ENCODE measurements at places on chromosomes 4 and X.

- DNase-seq = no peak
Observed at GRCh38 chrX:152926279-152926678, 28.4 kb downstream of the ZNF185 start.

DNA sequence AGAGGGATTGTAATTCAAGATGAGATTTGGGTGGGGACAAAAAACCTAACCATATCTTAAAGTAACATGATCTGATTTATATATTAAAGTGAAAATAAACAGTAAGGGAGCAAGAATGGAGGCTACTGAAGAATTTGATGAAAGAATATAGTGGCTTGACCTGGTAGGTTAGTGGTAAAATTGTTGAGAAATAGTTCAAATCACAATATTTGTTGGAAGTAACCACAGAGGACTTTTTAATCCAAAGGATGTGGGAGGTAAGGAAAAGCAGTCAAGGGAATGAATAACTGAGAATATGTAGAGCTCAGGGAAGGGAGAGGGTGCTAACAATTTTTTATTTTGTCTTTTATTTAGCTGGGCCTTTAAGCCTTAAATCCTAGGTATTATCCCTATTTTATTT lies 139.8 kb upstream of the HS3ST1 start:
- no peak for DNase-seq

DNA sequence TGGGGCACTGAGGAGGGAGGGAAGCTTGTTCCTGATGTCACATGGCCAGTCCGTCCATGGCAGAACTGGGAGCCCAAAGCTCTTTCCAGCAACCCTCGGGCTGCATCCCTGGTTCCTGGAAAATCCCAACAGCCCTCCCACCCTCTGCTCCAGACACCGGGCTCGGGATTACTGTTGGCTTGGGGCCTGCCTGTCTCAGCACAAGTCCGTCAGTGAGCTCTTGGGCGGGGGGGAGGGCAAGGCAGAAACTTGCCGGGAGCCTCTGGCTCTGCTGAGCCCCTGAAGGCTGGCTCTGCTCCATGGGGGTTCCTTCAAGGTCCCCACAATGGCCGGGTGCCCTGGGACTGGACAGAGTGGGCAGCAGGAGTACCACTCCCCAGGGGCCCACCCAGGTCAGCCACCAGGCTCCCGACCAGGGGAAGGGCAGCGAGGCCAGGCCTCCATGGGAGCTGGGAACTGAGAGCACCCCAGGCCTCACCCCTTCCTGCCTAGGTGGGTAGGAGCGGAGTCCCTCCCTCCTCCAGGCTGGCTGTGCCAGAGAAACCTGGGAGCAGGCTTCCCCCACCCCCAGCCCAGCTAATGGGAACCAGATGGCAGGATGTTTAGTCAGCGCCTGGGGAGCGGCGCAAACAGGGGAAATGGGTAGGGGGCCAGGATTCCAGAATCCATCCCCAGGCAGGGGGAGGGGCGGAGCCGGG lies 6.4 kb upstream of the HAUS7 start:
- DNase-seq = no peak

DNA sequence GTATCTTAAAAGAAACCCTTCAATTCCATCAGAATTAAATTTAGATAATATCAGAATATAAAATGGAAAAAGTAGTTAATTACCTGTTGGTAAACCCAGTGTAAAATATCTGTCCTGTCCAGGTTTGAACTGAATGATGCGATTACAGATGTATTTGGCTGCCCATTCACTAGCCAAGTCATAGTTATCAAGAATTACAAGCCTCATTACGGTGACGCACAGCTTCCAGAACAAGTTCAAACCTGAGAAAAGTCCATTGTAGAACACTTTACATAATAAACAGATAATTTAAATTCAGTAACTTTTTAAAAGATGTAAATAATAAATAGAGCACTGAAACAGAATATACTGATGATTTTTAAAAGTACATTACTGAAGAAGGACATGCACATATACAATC lies 4.4 kb downstream of the GNPDA2 start:
- DNase-seq = no peak

GRCh38 chr4:98557194-98557892 lies 101.1 kb downstream of the TSPAN5 start:
- no peak for DNase-seq

DNA sequence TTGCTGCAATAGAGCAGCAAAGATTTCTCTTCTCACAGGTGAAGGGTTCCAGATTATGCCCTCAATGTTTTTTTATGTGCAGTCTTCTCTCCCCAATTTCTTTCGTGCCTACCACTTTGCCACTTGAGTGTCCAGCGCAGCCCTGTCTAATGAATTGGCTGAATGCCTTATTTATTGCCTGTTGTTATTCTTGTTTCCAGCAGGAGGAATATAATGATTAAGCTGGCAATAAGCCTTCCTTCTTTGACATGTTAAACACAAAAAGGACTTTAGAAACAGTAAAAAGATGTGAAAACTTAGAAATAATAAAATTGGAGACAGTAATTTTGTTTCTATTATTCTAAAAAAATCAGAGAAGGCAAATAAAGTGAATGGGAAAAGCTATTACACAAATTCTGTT lies 34.6 kb upstream of the FRAS1 start:
- no peak for DNase-seq

GRCh38 chr4:43456383-43456782 lies 563.9 kb downstream of the GRXCR1 start:
- no peak for DNase-seq

DNA sequence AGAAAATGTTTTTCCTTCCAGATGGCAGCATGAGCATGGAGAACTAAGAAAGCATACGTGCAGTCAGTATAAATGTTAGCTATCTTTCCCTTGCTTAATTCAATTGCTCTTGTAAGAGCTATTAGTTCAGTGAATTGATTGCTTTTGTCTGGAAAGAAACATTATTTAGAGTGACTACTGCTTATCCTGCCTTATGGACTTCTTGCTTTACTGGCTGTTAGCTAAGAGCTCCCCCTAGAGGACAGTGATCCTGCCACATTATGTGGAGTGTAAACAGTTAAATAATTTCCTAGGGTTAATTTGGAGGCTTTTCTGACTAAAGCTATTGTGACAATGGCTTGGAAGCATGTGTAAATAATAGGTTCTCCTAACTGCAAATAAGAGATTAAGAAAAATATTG lies 1402.4 kb downstream of the FAM133A start:
- DNase-seq = no peak

GRCh38 chr4:53653484-53654053 lies 62.3 kb upstream of the LNX1 start:
- no peak for DNase-seq

DNA sequence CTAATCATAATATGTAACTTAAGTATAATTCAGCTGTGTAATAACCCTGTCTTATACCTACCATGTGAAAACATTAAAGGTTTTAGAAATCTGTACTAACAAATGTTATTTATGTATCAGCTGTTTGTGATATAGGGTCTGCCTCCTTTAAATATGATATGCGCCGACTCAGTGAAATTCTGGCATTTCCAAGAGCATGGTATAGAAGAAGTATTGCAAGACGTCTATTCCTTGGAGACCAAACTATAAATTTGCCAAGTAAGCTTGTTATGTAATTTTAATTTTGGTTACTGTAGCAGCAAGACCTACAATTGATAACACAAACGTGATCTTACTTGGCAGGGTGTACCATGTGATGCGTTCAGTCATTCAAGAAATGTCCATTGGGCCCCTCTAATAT lies 32.3 kb upstream of the ADAD1 start:
- no peak for DNase-seq

DNA sequence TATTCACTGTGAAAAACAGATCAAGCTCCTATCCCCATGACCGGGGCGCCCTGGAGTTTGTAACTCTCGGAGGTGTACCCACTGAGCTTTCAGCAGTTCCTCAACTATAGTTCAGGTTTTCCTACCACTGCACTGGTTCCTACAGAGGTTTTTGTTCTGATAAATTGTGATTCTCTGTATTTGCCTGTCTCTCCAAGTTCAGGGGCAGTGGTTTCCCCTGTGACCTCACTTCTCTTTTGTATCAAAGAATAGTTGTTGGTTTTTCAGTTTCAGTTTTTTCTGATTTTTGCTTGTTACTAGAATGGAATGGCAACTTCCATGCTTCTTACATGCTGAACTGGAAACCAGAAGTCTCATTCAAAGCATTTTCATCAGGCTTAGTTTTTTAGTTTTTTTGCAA lies 56.8 kb upstream of the PLS3 start:
- no peak for DNase-seq

- DNase-seq = no peak
Observed at GRCh38 chrX:46202733-46203514, 342.3 kb downstream of the ZNF674 start.

DNA sequence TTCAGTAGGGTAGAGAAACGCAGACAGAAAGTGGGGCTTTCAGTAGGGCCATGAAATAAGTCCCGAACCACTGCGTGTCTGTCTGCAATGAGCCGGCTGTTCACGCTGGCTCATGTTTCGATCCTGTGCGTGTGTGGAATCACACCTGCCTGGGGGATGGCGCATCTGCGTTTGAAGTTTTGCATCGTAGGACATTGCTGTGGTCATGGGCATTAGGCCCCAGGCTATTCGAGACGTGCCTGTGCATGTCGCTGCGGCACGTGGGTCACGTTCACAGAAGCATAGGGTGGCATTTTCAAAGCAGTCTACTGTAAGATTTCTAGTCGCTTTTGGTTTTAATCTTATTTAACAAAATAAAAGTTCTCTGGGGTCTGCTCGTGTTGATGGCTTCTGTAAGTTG lies 25.5 kb upstream of the HGFAC start:
- no peak for DNase-seq

DNA sequence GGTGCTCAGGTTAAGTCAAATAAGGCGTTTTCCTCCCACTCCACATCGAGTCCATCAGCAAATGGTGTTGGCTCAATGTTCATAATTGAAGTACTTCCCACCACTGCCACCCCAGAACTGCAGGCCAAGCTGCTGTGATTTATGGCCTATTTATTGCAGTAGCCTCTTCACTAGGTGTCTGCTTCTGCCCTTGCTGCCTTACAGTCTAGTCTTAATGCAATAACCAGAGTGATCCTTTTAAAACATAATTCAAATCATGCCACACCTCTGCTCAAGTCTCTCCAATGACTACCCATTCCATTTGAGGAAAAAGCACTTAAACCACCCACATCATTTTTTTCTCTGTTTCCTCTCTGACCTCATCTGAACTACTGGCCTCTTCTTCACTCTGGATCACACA lies 220.3 kb downstream of the KCNIP4 start:
- DNase-seq = no peak

DNA sequence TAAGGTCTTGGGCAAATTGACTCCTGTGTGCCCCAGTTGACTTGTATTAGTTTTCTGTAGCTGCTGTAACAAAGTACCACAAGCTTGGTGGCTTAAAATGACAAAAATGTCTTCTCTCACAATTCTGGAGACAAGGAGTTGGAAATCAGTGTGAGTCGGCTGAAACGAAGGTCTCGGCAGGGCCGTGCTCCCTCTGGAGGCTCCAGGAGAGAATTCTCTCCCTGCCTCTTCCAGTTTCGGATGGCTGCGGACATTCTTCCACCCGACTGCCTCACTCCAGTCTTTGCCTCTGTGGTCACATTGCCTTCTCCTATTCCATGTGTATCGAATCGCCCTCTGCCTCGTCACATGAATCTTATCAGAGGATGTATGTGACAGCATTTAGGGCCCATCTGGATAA lies 66.0 kb upstream of the PHOX2B start:
- DNase-seq = no peak
